Lower leg skin (tissue), 4 donors: ENCODE measurements at places on chromosomes 3 and 15. TPM values are rescaled to one million over a fixed set of nuclear protein-coding genes. Genes with fewer than 3 reads are reported as not detected.

The FBLN2 gene
- total RNA-seq: 40.1 TPM

The CACNA2D3 gene
- 1.5 TPM for total RNA-seq

The TCTA gene
- total RNA-seq: 26.4 TPM

DNA sequence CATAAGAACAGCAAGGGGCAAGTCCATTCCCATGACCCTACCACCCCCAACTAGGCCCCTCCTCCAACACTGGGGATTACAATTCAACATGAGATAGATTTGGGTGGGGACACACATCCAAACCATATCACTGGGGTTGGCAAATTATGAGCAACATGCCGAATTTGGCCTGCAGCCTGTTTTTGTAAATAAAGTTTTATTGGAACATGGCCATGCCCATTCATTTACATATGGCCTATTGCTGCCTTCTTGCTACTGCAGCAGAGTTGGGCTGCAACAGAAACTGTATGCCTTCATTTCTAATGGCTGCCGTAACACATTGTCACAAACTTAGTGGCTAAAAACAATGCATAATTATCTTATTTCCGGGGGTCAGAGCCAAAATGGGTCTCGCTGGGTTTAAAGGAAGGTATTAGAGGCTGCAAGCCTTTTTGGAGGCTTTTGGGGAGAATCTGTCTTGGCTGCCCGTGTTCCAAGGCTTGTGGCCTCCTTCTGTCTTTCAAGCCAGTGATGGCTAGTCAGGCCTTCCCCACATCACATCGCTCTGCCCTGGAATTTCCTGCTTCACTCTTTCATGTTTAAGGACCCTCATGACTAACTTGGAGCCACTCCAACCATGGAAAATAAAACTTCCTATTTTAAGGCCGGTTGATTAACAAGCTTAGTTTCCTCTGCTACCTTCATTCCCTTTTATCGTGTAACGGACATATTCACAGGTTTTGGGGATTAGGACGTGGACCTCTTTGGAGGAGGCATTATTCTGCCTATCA, 428.5 kb upstream of the PROK2 start:
- DNase-seq: no peak

- no peak for DNase-seq
Observed at GRCh38 chr3:36826240-36826639, 61.9 kb upstream of the DCLK3 start.

The COL6A5 gene
- 0.04 TPM for total RNA-seq

DNA sequence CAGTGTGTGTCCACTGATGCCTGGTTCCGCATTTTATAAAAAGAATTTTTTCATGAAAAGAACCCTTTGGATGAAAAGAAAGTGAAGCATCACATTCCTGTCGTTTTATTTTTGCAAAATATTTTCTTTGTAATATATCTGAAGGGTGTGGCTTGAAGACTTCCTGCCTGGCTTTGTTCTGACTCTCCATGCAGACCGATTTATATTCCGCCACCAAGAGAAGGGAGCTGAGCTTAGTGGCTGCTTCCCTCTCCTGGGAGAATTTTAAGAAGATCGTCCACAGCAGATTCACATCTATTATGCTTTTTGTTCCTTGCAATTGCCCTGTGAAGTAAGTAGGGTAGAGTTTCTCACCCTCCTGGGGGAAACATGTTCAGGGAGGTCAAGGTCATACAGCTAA, 45.2 kb upstream of the UMPS start:
- no peak for DNase-seq

The ANKRD34C gene
- not detected for total RNA-seq

- no peak for DNase-seq
Observed at GRCh38 chr3:13207578-13207922, 134.3 kb upstream of the IQSEC1 start.

GRCh38 chr3:135981701-135982403, 16.3 kb downstream of the PPP2R3A start:
- no peak for DNase-seq

The NEK10 gene
- total RNA-seq: 1.7 TPM

The TFRC gene
- 68.6 TPM for total RNA-seq

The SAMMSON gene
- not detected for total RNA-seq

DNA sequence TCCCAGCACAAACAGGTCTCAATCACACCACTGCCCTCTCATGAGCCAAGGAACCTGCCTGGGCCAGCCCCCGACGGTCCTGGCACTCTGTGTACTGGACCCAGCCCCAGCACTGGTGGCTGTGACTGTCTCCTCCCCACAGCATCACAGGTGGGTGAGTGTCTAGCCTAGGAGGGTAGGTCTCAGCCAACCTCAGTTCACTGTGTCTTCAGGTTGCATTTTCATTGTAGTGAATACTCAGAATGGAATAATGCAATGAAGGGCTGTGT, 163.4 kb upstream of the NSMCE3 start:
- DNase-seq: no peak

DNA sequence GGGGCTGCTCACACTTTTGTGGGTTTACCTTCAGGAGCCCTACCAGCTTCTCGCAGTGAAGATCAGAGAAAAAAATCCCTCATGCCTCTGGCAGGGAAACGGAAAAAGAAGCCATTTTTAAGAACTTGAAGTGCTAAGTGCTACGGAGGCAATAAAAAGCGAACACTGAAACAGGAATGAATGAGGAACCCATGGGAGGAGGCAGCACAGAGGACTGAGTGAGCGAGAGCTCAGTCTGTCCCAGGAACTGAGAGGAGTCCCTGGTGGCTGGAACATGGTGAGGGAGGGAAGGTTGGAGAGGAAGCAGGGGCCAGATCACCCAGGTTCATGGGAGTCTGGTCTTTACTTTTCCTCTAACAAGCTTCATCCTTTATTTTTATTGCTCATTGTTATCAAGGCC, 228.1 kb upstream of the PROK2 start:
- no peak for DNase-seq

The ISL2 gene
- total RNA-seq: not detected

The SEMA3G gene
- 31.6 TPM for total RNA-seq

DNA sequence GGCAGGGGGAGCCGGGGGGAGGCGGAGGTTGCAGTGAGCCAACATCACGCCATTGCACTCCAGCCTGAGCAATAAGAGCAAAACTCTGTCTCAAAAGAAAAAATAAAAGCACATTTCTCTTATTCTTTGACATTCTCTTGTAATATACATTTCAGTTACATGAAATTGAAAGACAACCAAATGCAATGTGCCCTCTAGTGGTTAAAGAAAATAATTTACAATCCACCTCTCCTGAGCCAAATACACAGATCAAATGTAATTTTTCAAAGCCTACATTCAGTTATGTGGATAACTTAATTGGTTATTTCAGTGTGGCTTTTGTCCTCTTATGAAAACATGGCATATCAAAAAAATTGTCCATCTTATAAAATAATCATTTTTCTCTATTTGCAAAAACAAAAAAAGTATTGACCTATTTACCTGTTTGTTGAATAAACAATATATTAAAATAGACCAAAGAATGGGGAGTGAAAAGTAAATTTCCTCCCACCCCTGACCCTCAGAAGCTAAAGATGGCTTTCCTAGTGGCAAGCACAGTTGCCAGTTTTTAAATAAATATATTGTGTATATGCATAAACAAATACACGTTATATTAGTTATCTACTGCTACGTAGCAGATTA, 14.2 kb upstream of the U2SURP start:
- DNase-seq: no peak

The FHIT gene
- total RNA-seq: 11.0 TPM

The GOLGA6L4 gene
- 1.9 TPM for total RNA-seq

DNA sequence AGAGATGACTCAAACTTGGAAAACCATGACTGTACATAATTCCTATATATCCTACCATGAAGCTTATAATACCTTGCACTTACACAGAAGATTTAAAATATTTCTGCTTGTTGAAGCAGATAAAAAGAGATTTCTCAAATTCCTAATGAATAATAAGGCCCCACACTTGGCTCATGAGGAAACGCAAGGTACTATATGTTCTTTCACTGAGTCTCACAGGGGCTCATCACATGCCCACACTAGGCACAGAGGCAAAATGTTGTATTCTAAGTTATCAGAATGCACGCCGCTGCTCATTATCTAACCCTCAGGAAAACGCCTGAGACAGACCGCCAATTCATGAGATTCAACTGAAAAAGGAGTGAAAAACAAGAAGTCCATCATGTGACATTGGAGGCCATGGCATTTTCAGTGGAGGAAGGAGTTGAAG, 5.6 kb downstream of the MYO1E start:
- DNase-seq: no peak

DNA sequence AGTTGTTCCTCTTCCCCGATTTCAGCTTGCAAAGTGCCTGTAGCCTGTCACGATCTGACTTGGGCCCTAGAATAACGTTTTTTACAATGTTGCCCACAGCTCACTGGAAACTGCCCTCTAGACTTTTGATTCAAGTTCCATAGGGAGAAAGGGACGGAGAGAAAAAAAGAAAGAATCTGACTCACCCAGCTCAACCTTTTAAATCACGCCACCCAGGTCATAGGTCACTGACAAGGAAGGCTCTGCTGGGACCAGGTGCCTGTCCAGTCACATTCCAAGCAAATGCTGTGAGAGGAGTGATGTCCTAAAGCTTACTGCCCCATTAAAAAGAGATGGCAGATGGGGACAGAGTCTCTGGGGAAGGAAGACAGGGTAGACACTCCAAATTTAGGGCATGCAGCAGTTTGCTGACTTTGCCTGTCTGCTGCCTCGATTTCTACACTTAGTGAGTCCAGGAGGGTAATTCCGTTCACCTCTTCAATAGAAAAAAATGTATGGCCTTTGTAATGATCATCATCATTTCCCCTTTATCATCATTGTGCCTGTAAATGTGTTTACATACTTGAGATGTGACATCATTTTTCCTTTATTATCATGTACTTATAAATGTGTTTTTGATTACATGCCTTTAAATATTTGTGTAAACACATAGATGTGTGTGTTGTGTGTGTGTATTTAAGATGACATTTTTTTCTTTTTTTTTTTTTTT, 8.4 kb upstream of the MYO1E start:
- DNase-seq: no peak

DNA sequence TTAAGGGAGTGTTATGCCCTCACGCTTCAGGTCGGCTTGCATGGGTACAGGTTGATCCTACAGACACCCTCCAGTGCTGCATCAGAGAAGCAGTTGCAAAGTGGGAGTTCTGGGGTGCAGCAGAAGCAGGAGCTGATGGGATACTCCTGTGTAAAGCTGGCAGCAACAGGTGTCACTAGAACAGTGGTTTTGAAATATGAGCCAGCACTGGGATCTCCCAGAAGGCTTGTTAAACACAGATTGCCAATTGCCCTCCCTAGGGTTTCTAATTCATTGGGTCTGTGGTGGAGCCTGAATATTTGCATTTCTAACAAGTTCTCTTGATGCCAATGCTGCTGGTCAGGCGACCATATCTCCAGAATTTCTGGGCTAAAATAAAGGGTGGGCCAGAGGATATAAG, 350.4 kb downstream of the CLSTN2 start:
- DNase-seq: no peak

DNA sequence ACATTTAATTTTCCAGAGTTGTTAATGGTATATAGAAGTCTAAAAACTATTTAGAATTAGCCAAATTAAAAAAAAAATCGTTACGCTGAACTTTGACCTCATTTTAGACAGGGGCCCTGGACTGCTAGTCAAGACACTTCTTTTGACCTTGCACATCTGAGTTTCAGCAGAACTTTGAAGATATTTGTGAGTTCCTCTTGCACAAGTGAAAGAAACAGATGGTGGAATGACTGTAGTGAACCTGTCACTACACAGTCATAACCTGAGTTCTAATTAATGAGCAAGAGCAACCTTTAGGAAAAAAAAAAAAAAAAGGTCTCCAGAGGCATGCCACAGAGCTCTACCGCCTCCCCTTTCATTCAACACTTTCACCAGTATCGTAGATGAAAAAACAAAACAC, 5.3 kb downstream of the MYO5C start:
- DNase-seq: no peak

GRCh38 chr3:46429250-46429649, 22.2 kb downstream of the CCRL2 start:
- no peak for DNase-seq

- DNase-seq: no peak
Observed at GRCh38 chr15:68641376-68641775, 62.6 kb downstream of the CORO2B start.

GRCh38 chr3:31573036-31573779, 40.5 kb downstream of the STT3B start:
- no peak for DNase-seq

The SLITRK3 gene
- 0.08 TPM for total RNA-seq

GRCh38 chr15:74217907-74218885, 15.6 kb upstream of the STRA6 start:
- DNase-seq: no peak

The MEX3B gene
- 1.1 TPM for total RNA-seq

The DGKG gene
- total RNA-seq: 1.9 TPM

DNA sequence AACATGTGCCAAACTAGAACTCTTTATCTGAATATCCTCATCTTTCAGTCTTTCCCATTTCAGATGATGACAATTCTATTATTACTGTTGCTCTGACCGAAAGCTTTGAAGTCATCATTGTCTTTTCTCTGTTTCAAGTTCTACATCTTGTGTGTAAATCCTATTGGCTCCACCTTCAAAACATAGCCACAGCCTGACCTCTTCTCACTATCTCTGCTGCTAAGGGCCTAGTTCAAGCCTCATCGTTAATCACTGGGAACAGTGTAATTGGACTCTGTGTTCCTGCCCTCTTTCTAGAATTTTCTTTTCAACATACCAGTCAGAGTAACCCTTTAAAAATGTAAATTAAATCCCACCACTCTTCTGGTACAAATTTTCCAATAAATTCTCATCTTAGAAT, 105.1 kb downstream of the OXSM start:
- DNase-seq: no peak

DNA sequence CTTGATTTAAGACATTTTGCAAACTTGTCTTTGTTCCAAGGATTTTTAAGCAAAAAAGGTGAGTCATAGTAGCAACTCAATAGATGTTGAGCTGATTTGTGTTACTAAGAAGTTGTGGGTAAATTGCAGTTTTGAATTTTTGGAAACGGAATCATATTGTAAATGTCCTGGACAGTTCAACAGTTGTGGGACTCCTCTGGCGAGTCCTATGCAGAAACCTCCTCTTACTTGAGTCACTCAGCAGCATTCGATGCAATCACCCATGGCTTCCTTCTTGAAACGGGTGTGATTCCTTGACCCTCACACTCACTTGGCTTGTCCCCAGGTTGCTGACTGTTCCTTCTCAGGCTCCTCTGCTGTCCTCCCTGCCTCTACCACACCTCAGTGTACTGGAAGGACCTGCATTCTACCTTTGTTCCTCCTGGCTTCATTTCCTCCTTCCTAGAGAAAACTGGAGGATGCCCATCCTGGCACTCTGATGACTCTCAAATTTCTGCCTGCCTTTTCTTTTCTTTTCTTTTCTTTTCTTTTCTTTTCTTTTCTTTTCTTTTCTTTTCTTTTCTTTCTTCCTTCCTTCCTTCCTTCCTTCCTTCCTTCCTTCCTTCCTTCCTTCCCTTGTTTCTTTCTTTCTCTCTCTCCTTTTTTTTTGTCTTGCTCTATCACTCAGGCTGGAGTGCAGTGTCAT, 52.8 kb upstream of the DGKG start:
- no peak for DNase-seq

- DNase-seq: no peak
Observed at GRCh38 chr3:8596321-8597218, 48.0 kb downstream of the SSUH2 start.

DNA sequence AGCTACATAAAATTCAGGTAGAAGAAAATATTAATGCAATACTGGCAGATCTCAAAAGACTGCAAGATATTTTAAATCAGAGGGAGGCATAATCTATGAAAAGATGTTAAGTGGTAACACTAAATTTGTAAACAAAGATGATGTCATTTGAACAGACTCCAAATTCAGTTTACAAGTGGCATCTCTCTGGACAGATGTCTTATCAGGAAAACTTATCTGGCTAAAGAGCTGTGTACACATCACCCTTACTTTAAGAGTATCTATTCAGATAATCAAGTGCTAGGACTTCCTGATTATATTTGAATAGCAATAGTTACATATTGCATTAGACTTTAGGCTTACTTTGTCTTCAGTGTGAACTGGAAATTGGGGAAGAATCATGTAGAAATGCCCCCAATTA, 231.5 kb downstream of the WDR72 start:
- no peak for DNase-seq
